ENCODE measurements at places on chromosomes 7 and 10.

DNA sequence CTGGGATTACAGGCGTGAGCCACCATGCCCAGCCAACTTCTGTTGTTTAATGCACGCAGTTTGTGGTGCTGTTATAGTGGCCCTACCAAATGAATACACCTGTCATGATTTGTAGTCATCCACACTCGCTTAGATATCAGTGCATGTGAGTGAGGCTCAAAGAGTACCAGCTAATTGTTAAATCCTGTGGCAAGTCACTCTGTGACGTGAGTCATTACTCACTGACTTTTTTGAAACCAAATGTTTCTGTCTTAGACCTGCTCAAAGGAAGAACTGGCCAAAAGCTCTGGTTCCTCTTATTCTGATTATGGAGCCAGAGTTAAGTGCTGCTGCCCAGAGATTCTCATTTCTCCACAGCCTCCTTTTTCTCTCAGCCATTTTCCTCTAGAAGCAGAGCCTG lies 109.4 kb downstream of the PRKAG2 start:
- no peak for DNase-seq

DNA sequence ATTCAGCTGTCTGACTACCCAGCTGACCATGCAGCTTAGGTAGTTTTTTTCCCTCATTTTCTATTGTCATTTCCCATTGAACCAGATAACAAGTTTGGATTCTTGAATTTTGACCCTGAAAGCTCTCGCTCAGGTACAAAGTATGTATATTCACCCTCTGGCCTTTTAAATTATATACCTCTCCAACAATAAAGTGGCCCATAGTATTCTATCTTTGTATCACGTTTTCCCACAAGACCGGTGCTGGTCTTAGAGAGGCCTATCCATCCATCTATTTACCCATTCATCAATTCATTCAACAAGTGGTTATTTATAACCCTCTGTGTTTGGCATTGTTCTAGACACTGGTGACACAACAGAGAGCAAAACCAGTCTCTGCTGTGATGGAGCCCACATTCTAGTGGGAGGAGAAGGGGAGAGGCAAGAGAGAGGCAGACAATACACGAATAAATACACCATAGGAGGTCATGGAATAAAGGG lies 35.2 kb upstream of the NPSR1 start:
- no peak for DNase-seq

DNA sequence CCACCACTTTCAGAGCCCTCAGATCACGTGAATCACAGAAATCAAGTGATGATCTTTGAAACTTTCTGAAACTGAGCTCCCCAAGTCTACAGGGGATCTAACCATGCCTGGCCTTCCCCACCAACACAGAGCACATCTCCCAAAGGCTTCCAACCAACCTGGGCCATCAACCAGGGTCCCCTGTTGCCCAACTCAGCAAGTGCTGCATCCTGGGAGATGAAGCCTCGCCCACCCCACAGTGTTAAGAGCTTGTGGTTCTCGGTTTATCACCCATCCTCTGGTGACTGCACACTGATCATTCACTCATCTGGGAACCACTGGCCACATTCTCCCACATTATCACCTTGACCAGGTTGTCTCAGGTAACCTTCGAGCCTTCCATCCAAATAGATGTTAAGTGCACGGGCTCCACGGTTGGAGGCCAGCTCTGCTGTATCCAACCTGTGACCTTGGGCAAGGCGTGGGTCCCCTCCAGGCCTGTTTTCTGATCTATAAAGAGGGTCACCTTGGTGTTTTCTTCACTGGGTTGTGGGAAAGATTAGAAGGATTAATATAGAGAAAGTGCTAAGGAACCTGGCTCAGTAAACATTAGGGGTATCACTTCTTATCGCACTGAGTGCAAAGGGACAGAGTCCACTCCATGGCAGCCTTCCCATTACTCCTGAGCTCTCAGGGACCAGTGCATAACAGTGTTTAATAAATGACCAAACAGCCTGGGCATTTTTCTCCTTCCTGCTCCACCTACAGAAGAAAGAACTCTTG lies 3.6 kb downstream of the ZNF488 start:
- no peak for DNase-seq

- no peak for DNase-seq
Observed at GRCh38 chr7:34848670-34849069, 188.6 kb downstream of the DPY19L1 start.

DNA sequence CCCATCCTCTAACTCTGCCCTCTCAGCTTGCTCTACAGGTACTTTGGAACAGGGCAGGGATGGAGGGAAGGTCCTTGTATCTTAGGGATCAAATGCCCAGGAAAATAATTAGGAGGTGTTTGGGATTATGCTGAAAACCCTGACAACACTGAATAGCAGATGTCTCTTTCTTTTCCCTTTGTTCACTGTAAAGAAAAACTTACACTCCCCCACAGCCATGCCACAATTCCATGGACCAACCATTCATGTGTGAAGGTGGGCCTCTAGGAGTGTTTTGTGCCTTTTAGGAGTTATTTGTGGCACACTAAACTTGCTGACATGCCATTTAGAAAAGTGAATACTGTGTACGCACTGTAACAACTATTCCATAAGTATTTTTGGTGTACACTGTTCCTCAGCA lies 108.1 kb downstream of the SNX10 start:
- DNase-seq, result no peak

DNA sequence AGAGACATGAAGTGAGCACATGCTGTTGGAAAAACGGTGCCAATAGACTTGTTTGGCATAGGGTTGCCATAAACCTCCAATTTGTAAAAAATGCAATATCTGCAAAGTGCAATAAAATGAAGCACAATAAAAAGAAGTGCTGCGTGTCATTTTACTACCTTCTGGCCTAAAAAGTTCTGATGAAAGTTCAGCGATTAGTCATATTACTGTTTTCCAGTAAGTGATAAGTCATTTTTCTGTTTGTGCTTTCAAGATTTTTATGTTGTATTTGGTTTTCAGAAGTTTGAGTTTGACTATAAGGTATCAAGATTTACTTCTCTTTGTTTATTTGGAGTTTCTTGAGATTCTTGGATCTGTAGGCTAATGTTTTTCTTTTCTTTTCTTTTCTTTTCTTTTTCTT lies 16.8 kb downstream of the AOAH start:
- no peak for DNase-seq

DNA sequence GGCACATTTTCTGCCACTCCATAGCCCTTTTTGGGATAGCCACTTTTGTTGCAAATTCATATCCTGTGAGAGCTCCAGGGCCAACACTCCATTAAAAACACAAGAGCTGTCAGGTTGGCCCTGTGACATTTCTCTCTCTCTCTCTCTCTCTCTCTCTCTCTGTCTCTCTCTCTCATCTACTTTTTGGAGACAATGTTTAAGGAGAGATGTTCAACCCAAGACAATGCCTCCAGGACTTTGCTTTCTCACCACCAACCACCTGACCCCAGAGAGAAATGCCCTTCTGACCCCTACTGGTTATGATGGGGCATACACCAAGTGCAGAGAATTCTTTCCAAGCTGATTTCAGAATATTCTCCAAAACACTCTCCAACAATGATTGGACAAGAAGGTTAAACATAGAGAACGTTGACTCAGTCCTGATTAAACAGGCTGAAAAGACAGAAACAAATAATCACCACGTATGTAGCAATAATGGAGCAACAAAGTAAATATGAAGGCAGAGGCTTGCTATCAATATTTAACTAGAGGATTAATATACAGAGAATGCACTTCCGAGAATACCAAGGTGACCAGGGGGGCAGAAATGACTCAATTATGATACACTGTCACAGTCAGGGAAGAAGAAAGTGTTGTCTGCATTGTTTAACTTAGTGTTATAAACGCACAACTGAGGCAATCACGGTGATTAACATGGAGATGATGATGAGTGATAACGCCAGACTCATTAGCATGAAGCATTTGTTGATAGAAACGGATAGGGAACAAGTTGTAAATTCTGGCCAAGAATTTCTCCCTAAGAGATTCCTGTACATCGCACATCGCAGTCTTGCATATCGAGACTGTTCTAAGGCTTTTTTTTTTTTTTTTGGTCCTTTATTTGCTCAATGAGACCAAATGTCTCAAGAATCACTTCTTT lies 178.5 kb downstream of the NRP1 start:
- DNase-seq, result no peak

GRCh38 chr7:1224086-1224716 lies 8.5 kb upstream of the UNCX start:
- no peak for DNase-seq

- DNase-seq, result no peak
Observed at GRCh38 chr10:77867124-77867719, 59.3 kb downstream of the DLG5 start.

GRCh38 chr7:87735360-87735759 lies 107.2 kb downstream of the RUNDC3B start:
- DNase-seq, result no peak

DNA sequence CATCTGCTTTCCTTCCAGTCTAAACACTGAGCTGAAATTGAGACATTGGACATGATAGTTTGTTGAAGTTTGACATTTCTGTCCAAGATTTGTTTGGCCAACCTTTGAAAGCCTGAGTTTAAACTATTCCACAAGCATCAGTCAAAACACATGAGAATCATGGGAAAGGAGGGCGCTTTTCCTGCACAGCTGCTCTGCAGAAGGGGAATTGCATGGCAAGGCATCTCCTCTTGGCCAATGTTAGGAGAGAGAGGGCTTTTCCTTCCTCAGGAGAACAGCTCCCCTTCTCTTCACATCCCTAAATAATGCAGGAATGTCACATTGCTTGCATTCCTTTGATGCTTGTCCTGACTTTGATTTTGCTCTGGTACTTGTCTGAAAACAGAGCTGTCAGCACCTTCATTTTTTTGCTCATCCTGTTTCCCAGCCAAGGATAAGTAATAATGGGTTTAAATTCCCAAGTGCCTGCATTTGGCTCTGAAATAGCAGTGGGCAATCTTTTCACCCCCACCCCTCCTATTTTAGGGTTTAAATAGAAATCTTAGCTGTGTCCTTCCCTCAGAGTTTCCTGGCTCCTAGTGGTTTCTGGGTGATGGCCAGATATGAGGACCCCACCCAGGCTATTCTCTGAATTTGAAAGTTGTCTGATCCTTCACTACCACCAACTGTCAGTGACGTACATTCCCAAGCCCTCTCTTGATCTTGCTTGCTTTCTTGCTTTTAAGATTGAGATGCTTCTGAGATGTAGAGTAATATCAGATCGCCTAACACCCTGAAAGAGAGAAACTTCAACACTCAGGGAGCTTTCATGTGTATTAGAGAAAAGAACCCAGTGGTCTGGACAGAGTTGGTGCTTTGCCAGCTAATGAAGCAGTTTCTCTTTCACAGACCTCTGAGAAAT lies 75.2 kb upstream of the NPVF start:
- DNase-seq, result no peak

- no peak for DNase-seq
Observed at GRCh38 chr7:95059842-95060313, 152.5 kb downstream of the PPP1R9A start.

- no peak for DNase-seq
Observed at GRCh38 chr7:127850195-127850594, 181.0 kb downstream of the LRRC4 start.
